ENCODE measurements at places on chromosomes 1 and 21. TPM values are rescaled to one million over a fixed set of nuclear protein-coding genes. Genes with fewer than 3 reads are reported as not detected.

SHISA4 gene
- total RNA-seq, result 29.4 TPM

ADORA1 gene
- total RNA-seq, result 7.3 TPM

GRCh38 chr1:212873518-212873917, 15.4 kb downstream of the FLVCR1 start:
- no peak for DNase-seq

- no peak for DNase-seq
Measured at GRCh38 chr1:77037038-77037437, 169.8 kb downstream of the ST6GALNAC5 start.

DNA sequence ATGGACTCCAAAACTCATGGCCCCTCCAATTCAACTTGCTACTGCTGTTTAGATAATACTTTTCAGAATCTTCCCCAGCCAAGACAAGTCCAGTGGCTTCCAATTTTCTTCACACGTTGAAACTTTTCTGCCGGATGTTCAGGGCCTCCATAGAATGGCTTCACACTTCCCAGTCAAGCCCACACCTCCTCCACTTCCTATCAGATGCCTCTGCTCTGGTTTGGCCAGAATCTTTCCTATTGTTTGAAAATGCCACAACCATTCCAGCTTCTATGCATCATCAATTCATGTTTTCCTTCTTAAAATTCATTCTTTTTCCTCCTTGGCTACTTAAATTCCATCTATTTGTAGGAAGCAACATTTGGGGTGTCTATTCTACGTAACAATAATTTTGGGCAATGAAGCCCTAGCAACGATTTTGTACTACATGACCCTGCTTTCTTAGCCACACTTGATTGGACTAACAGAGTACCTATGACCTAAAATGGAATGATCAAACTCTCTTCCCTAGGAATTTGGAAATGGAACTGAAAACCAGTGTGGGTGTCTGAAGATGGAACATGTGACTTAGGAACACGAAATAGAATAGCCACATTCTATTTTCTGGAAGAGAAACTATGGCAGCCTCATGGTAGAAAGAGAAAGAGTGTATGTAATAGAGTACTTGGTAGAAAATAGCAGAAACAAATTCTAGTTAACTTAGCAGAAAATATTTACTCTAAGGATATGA, 74.1 kb upstream of the CNIH3 start:
- DNase-seq, result no peak

ZNF695 gene
- total RNA-seq, result 0.06 TPM

DNA sequence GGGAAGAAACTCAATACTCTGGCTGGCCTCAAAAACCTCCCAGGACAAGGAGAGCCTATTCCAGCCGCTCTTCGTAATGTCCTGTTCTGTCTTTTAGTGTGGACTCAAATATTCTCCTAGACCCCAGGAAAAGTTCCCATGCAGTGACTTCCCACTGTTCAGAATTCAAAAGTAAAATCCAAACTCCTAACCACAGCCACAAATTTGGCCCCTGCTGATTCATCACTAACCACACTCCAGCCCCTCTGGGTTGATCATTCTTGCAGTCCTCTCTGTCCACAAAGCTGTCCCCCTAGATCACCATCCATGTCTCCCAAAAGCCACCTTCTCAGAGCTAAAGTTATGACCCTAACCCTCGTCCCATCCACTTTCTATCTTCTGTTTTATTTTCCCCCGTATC, 5.1 kb downstream of the CTNNBIP1 start:
- DNase-seq, result no peak

FCAMR gene
- 0.46 TPM for total RNA-seq

DNA sequence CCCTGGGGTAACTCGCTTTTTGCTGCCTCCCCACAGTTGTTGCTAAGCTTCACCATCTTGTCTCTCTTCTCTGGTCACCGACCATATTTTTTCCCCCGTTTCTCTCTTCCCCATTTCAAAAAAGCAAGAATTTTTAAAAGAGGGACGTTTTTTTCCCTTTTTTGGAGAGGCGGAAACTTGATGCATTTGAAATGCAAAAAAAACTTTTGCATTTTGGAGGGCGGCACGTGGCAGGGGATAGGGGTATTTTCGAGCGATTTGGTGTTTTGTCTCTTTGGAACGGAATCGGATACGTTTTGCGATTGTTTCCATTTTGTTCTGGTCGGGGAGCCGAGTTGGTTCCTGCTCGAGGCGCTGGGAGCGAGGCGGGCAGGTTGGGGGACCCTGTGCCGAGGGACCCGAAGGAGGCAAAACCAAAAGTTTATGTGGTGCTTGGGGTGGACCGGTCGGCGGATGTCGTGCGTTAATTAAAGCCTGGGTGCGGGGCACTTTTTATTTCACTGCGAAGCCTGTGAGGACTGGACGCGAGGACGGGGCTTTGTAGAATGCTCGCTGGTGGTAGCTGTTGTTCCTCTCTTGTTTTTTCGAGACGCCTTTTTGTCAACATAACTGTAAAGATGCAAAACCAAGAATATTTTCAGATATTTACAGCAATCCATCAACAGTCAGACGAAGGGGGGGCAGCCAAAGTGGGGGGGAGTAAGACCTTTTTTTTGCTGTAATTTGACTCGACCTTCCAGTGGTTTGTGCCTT, 884 bp downstream of the H3-3A start:
- DNase-seq, result peak; percentile 41

All from mucosa of gallbladder (tissue), 1 donor.